ENCODE measurements at places on chromosomes 7 and 10.

DNA sequence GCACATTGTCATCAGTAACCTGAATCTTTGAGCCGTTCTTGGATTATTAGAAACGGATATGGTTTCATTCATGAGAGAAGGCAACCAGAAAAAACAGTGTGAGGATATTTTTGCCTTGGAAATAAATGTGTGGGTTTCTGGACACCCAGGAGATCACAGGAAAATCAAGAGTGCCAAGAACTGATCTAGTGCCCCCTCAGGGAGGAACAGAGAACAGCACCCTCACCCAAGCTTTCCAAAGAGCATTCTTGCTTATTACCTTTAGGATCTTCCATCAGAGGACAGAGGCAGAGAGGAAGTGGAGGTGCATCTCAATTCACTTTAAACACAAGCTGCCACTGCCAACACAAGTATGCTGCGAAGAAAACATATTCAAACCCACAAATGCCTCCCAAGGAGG lies 851.5 kb upstream of the COBL start:
- DNase-seq: no peak

- no peak for DNase-seq
Observed at GRCh38 chr7:23468526-23469149, 1.7 kb downstream of the IGF2BP3 start.

- no peak for DNase-seq
Observed at GRCh38 chr10:29160150-29160617, 128.7 kb upstream of the LYZL1 start.

DNA sequence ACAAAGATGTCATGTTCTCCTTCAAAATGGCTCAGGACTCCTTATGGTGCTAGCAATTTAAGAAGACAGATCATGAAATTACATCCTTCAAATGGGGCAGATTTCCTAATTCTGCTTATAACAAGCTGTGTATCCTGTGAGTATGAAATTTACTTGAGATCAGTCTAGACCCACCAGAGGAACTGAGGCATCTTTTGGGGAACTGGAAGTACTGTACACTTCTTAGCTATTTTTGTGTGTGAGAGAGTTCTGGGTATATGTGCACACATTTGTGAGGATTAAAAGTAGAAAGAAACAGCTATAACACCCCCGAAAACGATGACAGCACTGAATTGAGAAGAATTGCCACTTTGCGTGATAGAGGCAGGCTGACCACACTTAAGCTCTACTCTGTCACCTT lies 187.0 kb upstream of the CCDC6 start:
- no peak for DNase-seq

- no peak for DNase-seq
Observed at GRCh38 chr10:69125554-69125953, 1.6 kb downstream of the VPS26A start.

GRCh38 chr7:139875821-139876241 lies 46.8 kb downstream of the TBXAS1 start:
- no peak for DNase-seq

GRCh38 chr7:44854644-44855364 lies 6.9 kb upstream of the H2AZ2 start:
- no peak for DNase-seq

GRCh38 chr7:16984375-16984774 lies 102.6 kb upstream of the AGR3 start:
- no peak for DNase-seq

DNA sequence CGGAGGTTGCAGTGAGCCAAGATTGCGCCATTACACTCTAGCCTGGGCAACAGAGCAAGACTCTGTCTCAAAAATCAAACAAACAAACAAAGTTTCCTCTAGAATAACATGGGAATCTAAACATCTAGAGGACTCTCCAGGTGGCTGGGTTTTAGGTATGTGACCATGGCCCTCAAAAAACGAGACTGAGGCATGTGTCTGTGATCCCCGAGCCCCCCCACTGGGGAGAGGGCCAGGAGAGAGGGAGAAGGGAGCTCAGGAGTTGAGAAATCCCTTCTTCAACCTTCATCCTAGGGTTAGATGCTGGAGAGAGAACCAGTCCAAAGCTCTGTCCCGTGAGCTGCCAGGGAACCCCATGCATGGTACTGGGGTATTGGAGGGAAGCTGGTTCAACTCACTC lies 188.0 kb upstream of the LYZL2 start:
- DNase-seq: no peak

DNA sequence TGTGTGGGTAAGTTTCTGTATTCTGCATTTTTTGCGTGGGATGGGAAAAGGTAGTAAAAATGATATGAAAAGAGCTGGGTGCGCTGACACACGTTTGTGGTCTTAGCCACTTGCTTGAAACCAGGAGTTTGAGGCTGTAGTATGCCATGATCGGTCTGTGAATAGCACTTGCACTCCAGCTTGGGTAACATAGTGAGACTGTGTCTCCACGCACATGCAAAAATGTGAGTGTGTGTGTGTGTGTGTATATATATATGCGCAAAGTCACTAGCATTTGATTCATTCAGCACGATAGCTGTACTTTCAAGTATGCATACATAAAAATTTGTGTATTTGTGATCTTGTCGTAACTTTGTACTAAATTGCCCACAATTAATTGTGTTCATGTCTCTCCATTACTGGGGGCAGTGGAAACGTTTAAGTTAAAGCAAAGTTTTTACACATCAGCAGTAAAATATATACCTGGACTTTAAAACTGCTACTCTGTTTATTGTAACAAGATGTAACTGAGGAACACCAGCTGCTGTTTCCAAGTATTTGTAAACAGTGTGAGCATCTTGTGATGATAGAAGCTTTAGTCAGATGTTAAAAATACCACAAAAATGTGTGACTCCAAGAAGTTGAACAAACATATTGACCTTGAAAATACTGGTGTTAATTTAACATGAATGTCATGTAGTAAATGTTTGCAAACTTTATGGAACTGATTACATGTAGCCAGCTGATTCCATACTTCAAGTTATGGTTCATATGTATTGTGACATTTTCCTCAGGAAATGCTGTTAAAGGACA lies 1.6 kb downstream of the ZRANB1 start:
- no peak for DNase-seq

DNA sequence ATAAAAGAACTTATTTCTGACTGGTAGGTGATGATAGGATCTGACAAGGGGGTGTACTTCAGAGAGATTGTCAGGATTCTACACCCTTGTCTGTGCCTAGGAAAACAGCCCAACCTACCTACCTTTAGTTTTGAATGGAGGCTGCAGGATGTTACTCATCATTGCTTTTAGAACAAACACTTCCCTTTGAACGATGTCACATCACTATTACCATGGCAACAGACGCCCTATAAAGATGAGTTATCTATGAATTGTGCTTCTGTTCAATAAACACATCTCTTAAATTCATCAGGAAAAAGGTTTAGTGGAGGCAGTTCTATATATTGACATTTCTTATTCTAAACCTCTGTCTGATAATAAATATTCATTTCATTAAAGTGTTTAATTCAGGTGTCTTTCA lies 362.4 kb downstream of the CNTNAP2 start:
- DNase-seq: no peak

DNA sequence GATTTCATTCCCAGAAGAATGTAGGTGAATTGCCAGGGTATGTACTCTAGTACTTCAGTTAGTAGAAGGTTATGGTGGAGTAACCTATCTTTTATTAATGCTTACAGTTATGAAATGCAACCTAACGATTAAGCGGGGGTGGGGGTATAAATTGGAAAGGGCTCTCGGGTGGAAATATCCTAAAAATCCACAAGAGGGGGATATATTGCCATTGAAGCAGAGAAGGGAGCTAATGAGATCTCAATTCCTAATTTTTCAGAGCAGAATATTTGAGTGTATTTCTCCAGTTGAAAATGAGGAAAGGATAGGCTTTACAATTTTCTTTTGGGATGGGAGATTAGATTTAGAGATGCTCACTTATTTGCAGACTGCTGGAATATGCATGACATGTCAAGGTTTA lies 90.8 kb downstream of the DNAJB9 start:
- DNase-seq: no peak

GRCh38 chr10:17134737-17135260 lies 5.2 kb upstream of the CUBN start:
- DNase-seq: no peak

DNA sequence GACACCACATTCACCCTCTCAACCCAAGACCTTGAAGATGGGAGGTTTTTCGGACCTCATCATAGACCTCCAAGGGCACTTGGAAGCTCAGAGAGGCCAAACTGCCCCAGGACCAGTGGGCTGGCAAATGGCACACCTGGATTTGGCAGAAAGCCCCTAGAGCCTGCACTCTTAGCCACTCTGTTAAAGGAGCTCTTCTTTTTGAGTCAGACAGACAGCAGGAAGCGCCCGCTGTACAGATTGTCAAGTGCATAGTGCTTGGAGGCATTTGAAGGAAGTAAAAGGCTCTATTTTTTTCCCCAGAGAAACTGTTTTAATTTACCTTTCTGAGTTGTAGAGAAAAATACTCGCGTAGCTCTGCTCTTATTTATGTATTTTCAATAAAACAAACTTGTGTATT lies 408.6 kb upstream of the GALNT17 start:
- no peak for DNase-seq

- no peak for DNase-seq
Observed at GRCh38 chr10:76001019-76001418, 569.6 kb downstream of the LRMDA start.

GRCh38 chr10:75779276-75779675 lies 347.9 kb downstream of the LRMDA start:
- DNase-seq: no peak

DNA sequence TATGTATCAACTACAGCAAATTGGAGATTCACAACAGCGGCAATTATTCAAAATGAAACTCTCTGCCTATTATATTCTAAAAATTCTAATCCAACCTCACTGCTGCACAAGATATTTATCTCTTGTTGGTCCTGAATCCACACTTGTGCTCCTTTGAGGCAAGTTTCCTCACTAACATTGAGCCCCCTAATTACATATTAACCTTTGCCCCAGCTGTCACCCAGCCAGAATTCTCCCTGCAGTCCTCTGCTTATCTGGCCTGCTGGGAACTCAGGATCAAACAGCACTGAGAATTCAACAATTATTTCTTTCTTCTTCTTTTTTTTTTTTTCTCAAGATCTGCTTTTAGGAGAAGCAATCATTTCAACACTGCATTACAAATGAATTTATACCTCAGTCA lies 21.5 kb upstream of the PLAC9 start:
- no peak for DNase-seq

DNA sequence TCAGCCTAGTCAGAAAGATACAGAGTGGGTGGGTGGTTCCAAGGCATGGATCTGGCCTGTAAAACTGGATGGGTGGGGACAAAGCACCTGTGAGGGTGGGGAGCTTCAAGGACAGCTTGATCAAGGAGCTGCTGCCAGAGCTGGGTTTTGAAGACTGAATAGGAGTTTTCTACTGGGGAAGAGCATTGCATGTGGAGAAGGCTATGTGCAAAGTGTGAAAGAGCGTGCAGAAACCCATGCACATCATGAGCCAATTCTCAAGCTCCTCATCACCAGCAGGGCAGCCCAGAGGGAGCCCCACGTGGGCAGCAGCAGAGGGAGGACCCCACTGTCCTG lies 58.6 kb downstream of the PDGFA start:
- DNase-seq: no peak

DNA sequence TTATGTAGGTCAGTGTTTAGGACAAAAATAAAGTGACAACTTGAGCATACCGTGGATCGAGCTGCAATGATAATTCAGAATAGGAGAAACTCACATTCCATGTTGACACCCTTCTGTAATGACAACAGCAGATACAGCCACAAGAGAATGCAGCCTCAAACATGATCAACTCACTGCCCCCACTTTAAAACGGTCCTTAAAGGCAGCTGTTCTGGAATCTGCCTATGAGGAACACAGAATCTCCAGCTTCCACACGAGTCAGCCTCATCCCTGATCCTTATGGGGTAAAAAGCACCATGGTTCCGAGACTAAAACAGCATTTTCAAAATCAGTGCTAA lies 32.5 kb upstream of the DAGLB start:
- DNase-seq: no peak

- no peak for DNase-seq
Observed at GRCh38 chr7:84176716-84177115, 17.9 kb downstream of the SEMA3A start.

DNA sequence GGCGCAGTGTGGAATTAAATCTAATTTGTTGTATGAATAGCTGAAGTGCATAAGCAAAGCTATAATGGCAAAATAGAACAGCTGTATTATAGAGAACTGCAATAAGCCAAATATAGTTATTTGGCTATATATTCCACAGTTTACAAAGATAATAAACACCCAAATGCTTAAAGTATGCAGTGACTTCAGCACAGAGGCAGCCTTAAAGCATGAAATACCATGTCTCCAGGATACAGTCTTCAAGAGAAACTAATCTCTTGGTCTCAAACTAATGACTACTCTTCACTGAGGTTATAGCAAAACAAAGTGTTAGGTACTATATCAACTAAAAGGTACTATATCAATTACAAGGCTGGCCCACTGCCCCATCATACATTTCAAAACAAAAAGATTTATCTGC lies 48.0 kb downstream of the NT5C2 start:
- no peak for DNase-seq

- no peak for DNase-seq
Observed at GRCh38 chr7:1445341-1445740, 13.9 kb downstream of the MICALL2 start.

DNA sequence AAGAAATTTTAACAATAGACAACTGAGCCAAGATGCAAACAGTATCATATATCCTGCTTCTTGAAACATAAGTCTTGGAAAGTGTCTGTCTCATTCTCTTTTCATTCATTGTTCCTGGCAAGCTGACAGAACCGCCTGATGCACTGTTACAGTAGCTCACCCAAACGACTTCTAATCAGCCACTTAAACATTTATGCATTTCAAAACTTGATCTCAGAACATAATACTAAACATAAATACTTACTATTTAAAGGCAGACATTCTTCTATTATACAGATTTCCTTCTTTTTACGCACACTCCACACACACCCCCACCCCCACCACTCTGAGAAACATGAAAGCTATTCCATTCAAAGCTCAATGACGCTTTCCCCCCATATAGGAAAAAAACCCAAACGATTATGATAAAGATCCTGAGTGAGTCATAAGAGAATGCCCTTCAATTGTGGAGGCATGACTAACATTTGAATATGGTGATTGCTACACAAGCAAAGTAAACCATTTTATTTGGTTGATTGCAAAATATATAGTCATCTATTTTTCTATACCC lies 30.5 kb downstream of the SHTN1 start:
- DNase-seq: no peak

All from GDM1 (cell line).